CD4-positive, alpha-beta T cell treated with Interleukin-1 beta for 1 hour (primary cell): ENCODE measurements at places on chromosomes 5 and 9.

GRCh38 chr5:35129276-35129675 is 81.5 kb upstream of the AGXT2 start:
- DNase-seq, result no peak

- DNase-seq, result no peak
These were observed 2.2 kb downstream of the GFPT2 start for GRCh38 chr5:180350711-180351465.

- DNase-seq, result no peak
These were observed 829.1 kb downstream of the PTPRD start for GRCh38 chr9:9783711-9784110.

DNA sequence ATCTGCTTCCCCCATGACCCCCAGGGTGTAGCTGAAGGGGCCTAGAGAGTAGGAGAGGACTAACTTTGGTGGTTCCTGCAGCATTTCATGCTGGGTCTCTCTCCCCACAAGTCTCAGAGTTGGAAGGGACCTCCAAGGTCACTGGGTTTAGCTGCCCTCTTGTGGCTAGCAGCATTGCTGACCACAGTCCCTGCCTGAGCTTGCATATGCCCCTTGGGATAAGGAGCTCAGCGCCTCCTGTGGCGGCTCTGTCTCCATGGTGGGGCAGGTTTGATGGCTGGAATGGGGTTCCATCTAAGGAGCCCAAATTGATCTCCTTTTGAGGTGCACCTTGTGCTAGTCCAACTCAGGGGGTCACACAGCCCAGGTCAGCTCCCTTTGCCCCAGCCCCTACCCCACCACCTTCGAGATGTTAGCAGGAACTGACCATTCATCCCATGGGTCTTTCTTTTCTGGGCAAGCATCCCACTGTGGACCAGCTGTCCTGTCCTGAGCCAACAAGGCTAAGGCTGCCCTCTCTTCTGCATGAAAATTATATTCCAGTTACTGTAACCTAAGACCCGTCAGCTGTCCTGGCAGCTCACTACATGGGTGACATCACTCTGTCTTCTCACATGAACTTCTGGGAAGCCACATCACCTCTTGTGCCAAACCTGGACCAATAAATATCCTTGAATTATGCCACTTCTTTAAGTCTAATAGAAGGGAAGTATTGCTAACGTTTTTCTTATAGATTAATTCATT is 196.2 kb downstream of the HSPA4 start:
- no peak for DNase-seq

- DNase-seq, result no peak
These were observed 24.0 kb upstream of the CORO2A start for GRCh38 chr9:98216391-98216790.

DNA sequence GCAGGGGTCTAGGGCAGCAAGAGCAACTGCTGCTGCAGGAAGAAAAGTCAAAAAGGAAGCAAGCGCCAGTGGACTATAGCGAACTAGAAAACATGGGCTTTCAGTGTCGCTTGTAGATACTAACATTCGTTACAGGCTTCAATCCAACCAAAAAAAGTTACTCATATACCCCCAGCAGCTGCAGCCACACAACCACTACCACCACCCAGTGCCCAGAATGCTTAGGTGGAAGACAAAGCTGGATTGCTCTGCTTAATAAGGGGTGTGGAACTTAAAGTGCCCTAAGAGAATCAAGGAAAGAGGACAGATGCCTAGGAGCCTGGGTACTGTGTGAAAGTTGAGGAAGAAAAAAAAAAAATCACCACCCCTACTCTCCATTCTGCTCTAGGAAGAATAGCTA is 203.6 kb downstream of the ELAVL2 start:
- DNase-seq, result no peak
